Cerebellar cortex (tissue), 1 donor: ENCODE measurements at places on chromosomes 1 and 21.

GRCh38 chr1:199612976-199613774 lies 414.3 kb upstream of the NR5A2 start:
- no peak for DNase-seq

DNA sequence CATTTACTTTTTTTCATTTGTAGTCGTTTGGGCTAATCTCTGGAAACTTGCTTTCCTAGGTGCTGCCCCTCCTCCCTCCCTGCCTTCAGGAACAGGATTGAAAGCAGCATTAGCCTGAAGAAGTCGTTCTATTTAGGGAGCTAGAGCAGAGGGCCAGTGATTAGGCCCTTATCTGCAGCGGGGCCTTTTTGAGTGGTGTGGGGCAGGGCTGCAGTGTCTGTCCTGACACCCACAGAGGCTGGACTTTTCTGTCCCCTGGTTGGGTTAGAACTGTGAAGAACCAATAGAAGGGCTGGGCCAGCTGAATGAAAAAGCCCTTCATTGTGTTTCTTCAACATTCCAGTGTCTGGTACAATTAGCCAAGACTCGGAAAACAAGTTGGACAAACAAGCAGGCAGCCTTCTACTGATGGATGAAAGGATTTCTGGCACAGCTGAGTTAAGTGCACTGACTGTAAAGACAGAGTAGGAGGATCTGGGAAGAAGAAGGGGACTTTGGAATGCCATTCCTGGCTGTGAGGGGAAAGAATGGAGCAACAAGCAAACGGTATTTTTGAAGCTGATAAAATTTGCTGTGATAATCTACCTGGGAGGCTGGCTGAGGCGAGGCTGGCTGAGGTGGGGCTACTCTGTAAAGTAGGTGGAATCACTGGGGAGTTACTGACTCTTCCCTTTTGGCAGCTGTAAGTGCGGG lies 9.7 kb downstream of the MACF1 start:
- DNase-seq = no peak

- DNase-seq = no peak
Observed at GRCh38 chr1:168643152-168643551, 66.7 kb downstream of the XCL1 start.

DNA sequence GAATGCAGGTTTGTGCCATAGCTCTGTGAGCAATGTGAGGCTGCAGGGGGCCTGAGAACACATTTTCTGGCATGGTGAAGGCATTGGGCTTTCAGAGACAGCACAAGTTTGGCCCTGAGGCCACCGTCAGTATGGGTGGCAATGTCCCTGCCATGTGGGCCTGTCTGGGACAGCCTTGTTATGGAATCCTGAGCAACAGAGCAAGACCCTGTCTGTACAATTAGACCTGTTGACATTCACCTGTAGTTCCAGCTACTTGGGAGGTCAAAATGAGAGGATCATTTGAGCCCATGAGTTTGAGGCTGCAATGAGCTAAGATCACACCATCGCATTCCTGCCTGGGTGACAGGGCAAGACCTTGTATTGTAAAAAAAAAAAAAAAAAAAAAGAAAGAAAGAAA lies 35.6 kb downstream of the PRDM15 start:
- no peak for DNase-seq

DNA sequence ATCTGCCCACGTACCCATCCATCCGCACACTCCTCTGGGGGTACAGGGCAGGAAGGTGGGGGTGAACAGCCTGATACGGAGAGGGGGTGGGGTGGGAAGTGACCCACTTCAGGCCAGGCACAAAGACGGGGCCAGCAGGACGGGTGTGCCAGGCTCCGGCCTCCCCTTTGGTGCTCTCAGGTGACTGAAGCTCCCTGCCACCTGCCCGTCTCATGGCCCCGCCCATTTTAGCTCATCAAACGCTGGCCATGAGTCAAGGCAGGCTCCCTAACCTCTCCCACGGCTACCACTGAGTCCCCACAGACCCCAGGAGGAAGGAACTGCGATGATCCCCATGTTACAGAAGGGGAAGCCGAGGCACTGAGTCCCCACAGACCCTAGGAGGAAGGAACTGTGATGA lies 109.6 kb downstream of the CRYAA start:
- DNase-seq = no peak

- DNase-seq = no peak
Observed at GRCh38 chr21:35156293-35157278, 107.5 kb upstream of the RUNX1 start.

GRCh38 chr1:101309334-101310311 lies 72.8 kb downstream of the S1PR1 start:
- peak; percentile 69 for DNase-seq

- DNase-seq = no peak
Observed at GRCh38 chr1:44776730-44777068, 1.4 kb downstream of the RPS8 start.

- DNase-seq = no peak
Observed at GRCh38 chr1:54299037-54299436, 99.1 kb downstream of the MRPL37 start.

DNA sequence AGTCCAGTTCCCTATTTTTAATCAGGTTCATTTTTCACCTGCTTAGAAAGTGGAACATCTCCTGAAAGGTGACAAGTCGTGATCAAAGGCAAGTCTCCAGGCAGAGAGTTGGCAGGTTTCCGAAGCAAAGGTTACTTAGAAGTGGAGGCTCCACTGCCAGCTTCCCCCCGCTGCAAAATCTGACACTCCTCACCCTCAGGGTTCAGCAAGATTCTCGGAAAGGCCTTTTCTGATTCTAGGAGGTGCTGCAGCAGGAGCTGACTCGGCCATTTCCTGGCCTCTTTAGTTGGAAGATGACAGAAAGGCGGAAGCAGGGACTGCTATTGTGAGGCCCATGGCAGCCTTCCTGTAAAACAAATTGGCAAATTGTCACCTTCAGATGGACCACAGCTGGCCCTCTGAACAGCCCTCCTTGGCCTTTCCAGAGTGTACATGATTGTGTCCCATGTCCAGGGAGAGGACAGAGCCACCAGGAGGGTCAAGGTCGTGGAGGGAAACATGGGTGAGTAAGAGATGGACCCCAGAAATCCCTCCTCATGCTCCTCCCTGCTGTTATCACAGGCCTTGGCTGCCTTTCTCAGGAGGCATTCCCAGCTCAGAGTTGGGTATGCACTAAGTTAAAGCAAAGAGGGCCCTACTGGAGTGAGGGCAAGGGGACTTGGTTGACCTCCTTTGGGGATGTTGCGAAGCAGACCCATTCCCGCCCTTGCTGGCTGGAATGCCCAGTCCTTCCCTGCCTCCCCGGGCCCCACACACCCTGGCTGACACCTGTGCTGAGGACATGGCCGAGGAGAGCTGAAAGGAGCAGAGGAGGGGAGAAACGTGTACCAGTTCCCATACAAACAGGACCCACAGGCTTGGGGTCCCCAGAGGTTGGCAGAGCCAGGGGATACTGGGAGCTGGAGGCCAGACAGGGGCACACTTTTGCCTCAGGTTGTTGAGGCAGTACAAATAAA lies 115.5 kb upstream of the IRF2BP2 start:
- peak; percentile 56 for DNase-seq

DNA sequence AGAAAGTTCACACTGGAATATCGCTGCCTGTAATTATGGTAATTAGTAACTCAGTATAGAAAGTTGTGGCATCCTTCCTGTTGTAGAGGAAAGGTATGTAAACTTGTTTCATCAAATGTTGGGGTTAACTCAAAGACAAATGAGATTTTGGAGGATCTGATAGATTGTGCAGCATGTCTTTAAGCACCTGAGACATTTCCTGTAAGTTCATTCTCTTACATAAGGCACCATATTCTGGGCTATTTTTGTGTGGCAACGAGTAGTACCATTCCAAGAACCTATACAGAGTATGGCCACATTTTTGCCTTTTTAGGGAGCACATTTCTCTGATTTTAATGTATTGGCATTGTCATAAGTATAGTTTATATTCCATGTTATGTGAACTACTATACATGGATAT lies 88.8 kb downstream of the CDC14A start:
- DNase-seq = no peak

GRCh38 chr1:238985312-238985711 lies 401.1 kb upstream of the CHRM3 start:
- DNase-seq = no peak

DNA sequence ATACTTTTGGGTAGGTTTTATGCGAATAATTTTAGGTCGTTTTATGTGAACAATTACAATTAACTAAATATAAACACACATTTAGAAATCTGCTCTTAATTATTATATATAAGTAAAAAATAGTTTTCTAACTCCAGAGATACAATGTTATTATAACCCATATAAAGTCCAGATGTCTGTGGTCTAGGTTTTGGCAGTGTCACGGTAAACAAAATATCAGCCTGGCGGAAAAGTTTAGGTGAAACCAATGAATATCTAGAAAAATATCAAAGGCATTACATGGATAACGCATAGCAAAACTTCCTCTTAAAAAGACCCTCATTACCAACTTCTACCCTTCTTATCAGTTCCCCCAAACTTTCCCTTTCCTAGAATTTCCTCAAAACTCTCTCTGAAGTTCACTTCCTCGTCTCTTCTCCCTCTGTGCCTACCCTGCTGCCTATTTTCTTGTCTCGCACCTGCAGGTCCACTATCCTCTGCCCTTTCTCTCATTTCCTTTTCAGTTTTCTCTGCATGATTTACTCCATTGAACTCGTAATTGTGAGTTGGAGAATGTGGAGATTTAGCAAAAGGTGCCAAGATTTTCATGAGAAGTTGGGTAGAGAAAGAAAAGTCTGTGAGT lies 21.8 kb downstream of the VTCN1 start:
- DNase-seq = no peak

DNA sequence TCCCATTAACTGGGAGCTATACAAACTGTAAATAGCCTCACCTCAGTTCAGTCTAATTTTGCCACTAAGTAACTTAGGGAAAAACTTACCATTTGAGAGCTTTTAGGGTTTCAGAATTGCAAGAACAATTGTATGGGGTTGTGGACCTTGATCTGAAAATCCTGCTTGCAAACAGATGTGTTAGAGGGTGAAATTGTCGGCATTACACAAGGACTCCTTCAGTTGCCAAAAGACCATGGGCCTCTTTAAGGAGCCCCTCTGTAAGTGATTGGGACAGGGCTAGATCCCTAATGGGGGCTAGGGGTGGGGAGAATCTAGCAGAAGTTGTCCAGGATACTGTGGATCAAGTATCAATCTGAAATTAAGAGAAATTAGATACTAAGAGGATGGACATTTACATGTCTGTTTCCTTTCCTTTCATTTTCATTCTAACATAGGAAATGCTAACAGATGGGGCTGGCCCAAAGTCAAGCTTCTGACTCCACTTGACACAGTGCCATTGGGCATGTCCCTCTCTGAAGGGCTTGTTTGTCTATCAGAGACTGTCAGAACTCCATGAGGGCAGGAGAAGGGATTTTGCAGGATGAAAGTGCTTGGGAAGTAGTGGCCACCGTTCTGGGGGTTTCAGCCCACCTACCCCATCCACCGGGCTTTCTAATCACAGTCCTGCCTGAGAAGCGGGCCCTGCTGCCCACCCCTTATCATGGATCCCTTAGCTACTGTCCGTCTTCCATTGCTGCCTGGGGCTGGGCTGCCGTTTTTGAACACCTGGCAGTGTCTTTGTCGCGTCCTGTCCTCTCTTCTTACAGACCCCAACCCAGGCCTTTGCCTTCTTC lies 54.7 kb downstream of the STUM start:
- peak; percentile 94 for DNase-seq
